ENCODE measurements at places on chromosomes 6 and 20.

DNA sequence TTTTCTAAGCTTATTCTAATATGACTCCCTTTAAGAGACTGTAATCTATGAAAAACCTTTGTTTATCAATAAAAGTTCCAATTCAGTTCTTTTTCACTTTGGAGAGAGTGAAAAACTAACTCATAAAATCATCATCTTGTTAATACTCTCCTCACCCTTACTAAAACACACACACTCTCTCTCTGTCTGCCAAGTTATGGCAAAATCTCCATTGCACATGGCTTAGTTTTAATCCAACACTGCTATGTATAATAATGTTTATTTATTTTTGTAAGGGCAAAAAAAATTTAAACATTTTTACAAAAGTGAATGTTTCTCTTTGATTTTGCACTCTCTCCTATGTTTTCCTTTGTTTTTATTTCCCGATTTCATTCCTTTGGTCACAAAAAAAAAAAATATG, 253.2 kb downstream of the BMP7 start:
- no peak for DNase-seq

DNA sequence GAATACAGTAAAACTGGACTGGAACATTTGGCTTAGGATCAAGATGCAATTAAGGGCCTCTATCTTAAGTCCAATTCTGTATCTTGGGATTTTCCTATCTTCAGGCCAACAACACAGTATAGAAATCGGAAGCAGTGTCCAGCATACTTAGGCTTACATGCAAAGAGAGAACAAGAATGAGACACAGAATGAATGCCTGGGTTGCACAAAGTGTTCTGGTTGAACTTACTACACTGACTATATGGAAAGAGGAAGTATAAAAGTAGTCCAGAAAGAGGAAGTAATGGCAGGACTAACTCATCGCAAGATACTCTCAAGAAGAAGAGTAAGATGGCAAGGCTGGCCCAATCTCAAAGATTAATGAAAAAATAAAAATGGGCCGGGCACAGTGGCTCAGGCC, 87.6 kb downstream of the BTBD9 start:
- DNase-seq = no peak

- DNase-seq = no peak
Observed at GRCh38 chr6:138655828-138656227, 117.7 kb upstream of the CCDC28A start.

- no peak for DNase-seq
Observed at GRCh38 chr6:118122801-118123200, 215.7 kb downstream of the SLC35F1 start.

Measured in vagina (tissue), 2 donors.